ENCODE measurements at places on chromosomes 2 and 18.

GRCh38 chr2:85733121-85733960, 20.4 kb upstream of the ATOH8 start:
- DNase-seq, result no peak

GRCh38 chr2:197238043-197238365, 72.6 kb downstream of the ANKRD44 start:
- DNase-seq, result peak; percentile 80

DNA sequence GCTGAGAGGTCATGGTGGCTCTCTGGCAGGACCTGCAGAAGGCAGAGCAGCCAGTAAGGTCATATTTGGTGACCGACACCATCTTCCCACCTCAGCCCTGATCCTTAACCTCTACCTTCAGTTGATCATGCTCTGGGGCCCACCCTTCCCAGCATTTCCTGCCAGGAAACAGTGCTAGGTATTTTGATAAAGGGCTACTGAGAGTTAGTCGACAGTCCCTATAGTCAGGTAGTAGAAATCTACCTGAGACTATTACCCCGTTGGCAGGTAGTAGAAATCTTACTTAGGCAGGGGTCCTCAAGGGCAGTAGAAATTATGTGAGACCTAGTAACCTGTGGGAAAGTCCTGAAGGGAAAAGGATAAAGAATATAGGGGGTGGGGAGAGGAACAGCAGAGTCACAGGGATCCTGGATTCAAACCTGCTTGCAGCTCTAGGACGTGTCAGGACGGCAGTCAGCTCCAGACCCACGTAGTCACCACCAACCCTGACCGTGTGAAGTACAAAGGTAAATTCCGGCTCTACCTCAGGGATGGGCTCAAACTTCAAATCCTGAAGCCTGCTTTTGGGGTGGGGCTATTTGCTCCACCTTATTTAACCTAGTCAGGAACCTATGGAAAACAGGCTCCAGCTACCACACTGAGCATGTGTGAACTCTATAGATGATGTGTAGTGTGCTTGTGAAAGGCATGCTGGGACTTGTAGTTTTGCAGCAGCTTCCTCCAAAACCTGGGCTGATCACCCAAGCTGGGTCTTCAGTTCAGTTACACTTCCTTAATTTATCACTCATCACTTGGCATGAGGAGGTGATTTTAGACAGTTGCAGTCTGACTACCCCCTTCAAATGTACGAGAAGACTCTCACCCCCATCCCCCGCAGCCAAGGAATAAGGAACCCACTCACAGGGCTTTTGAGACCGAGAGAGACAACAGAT, at the start of gene DQX1:
Gene DQX1, minus strand, starts transcription at position 515 of the 932 bp plus-strand sequence. Its CDS starts 502 bp downstream, at position 13.
- DNase-seq, result no peak

DNA sequence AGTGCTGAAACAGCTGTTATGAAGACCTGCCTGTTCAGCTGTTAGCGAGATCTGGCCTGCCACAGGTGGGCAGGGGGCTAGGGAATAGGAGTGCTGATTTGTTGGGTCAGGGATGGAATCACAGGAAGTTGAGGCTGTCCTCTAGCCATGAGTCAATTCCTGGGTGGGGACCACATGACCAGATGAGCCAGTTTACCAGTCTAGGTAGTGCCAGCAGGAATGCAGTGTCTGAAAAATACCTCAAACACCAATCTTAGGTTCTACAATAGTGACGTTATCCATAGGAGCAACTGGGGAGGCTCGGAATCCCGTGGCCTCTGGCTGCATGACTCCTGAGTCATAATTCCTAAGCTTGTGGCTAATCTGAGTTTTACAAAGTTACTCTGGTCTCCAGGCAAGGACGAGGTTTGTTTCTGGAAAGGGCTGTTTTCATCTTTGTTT, 44.9 kb downstream of the DYSF start:
- DNase-seq, result no peak

GRCh38 chr2:173043897-173044519, 31.6 kb upstream of the MAP3K20 start:
- DNase-seq, result no peak

- no peak for DNase-seq
Observed at GRCh38 chr2:222851956-222852617, 8.7 kb upstream of the ACSL3 start.

- DNase-seq, result no peak
Observed at GRCh38 chr18:62332431-62332830, 7.3 kb downstream of the TNFRSF11A start.

DNA sequence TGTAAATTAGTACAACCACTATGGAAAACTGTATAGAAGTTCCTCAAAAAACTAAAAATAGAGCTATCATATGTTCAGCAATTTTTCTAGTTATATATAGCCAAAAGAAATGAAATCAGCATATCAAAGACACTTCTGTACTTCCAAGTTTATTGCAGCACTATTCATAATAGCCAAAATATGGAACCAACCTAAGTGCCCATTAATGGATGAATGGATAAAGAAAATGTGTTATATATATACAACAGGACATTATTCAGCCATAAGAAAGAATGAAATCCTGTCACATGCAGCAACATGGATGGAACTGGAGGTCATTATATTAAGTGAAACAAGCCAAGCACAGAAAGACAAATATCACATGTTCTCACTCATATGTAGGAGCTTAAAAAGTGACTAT, 112.6 kb downstream of the MDH1 start:
- DNase-seq, result no peak

- no peak for DNase-seq
Observed at GRCh38 chr2:160271171-160272086, 71.4 kb upstream of the ITGB6 start.

DNA sequence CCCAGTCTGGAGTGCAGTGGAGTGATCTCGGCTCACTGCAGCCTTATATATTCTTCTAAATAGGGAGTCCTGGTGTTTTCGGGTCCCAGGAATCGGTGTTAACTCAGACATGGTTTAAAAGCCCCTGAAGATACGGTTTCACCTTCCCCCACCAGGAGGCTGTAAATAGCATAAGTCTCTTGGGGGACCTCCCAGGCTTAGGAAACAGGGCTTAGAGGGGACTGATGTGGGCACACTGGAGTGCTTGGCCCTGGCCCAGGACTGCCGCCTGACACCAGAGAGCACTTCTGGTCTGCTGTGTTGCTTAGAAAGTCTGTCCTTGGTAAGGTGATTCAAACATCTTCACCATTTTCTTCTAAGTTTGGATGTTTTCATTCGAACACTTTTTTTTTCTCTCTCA, 39.7 kb upstream of the MAP4K4 start:
- no peak for DNase-seq

All from T-helper 2 cell (primary cell).